Anterior cingulate cortex (tissue), 58 donors: ENCODE measurements at places on chromosomes 4 and X.
A peak's percentile ranks its signal among the peaks of the same experiment; 100 is the strongest.

GRCh38 chr4:7058792-7059191 lies 9.1 kb downstream of the GRPEL1 start:
- no peak for DNase-seq

DNA sequence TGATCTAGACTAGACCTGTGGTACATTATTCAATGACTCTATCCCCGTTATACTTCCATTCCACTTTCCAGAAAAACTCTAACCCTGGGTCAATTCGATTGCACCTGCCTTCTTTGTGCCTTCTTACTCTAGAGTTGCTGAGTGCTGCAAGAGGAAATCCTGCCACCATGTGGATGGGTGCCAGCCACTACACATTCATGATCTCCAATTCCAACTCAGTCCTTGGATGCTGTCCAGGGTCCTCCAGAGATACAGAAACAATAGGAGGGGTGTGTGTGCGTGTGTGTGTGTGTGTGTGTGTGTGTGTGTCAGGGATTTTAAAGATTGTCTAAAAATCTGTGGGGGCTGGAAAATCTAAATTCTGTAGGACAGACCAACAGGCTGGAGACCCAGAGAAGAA lies 42.9 kb upstream of the INTS6L start:
- DNase-seq = peak; percentile 0

DNA sequence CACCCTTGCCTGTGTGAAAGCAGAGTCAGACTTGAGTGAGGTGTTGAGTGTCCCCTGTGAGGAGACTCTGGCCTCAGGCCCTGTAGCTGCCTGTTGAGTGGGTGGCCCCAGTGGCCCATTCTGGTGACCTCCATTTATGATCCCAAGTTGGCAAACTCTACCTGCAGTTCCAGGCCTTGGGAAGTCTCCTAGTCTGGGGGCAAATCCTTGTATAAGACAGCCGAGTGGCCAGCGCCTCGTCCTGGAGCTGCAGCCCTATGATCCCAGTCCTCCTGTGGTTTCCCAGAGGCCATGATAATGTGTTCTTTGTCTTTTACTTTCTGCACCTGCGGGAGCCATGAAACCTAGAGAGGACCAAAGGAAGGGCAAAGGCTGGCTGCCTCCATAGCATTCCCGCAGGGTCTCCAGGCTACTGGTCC lies 58.7 kb downstream of the NBDY start:
- no peak for DNase-seq

DNA sequence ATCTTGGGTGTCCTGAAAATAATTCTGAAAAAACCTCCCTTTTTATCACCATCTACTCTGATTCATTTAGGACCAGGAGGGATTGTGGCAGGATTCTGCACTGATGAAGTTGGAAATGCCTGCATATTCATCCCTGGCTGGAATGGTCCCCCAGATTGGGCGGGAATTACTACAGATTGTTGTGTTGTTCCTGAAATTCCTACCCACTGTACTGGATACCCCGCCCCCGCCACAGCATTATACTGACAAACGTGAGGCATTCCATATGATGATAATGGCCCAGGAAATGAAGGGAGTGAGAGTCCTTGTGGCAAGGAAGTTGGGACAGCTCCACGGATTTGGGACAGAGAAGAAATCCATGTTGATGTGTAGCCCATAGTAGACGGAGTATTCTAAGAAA lies 15.2 kb upstream of the FAM120C start:
- DNase-seq = no peak

DNA sequence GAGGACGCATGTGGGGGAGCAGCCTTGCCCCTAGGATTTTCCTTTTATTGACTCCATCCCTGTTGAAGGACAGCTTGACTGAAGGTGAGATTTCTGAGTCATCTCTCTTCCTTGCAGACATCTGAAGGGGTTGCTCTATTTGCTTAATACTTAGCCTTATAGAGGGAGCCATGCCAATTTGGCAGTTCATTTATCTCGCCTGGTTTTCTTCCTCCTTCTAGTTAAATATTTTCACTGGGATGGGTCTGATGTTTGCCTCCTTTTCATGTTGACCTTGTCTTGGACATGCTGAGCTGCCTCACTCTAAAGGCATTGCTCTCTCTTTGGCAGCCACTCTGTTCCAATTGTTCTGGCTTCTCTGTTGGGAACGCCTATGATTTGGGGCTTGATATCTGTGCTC lies 151.0 kb upstream of the PSAPL1 start:
- no peak for DNase-seq

DNA sequence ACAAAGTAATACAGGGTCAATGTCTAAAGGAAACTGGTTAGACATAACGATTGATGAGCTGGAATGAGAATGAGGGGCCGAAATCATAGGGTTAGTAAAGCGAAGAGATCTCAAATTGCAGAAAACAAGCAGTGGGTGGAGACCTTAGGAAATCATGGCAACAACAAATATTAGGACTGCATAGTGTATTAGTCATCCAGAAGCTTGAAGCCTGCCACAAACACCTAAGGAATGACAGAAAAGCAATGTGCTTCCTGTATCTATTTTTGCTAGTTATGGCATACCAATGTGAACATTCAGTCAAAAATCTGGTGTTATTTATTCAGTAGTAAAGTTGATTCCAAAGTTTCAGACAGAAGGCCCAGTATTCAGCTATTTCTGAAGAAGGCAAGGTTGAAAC lies 410.9 kb upstream of the CT83 start:
- DNase-seq = no peak

DNA sequence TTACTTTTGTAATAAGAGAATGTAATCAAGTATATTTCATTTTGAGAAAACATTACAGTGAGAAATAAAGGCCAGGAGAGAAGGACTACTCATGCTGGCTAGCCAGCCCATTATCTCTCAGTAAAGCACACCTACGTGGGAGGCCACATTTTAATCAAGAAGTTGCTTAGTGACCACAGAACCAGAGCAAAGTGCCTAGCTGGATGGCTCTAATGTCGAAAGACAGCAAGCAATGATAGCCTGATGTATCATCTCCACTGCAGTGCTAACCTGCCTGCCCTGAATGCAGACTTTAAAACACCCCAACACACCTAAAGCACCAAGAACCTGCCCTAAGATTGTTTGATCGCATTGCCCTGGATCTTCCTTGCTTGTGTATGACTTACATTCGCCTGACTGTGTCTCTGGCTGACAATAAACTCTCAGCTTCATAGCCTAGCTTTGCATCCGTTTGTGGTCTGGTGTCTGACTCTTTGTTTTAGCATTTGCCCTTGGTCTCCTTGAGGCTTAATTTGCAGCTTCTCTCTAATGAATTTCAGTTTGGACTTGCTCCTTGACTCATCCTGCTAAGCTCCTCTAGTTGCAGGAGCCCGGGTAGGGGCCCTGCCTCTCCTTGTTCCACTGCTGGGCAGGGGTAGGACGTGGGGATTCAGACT lies 31.4 kb upstream of the SOWAHD start:
- DNase-seq = no peak

GRCh38 chrX:140180585-140180984 lies 215.3 kb upstream of the CXorf66 start:
- no peak for DNase-seq

- DNase-seq = no peak
Measured at GRCh38 chrX:77930581-77930980, 20.1 kb downstream of the ATP7A start.

DNA sequence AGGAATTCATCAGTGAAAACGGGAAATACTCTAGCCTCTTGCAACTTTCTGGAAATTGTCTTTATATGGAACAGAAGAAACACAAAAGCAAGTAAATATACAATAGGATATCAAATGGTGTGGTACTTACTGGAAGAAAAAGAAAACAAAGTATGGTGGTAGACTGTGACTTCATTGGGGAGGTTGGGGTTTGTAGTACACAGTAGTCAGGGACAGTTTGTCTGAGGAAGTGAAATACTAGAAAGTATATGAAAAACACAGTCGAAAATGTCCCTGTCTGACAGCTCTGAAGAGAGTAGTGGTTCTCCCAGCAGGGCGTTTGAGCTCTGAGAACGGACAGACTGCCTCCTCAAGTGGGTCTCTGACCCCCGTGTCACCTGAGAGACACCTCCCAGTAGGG lies 390.0 kb upstream of the NWD2 start:
- DNase-seq = no peak

DNA sequence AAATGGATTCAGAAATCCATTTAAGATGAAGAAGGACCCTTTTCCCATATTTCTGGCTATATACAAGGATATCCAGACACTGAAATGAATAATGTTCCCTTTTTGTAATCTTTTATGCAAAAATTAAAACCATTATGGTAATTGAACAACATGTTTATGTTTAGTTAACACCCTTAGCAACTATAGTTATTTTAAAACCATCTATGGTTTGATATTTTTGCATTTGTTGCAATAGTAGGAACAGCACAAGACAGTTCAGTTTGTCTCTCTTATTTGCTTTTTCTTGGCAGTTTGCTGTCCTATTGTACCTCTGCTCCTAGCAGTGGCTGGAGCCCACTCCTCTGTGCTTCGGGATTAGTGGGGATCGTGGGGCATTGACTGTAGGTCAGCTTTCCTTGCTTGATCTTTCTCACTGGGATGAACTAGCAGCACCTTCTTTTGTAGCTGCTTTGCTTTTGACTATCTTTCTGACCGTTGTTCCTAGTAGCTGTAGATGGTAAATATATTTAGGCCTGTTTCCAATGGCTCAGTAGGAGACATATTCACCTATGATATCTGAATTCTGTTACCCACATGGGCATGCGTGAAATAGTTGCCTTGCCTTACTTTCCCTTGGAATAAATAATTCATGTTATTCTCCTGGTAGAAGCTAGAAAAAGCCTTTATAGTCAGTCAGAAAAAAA lies 12.8 kb downstream of the HTT start:
- no peak for DNase-seq

DNA sequence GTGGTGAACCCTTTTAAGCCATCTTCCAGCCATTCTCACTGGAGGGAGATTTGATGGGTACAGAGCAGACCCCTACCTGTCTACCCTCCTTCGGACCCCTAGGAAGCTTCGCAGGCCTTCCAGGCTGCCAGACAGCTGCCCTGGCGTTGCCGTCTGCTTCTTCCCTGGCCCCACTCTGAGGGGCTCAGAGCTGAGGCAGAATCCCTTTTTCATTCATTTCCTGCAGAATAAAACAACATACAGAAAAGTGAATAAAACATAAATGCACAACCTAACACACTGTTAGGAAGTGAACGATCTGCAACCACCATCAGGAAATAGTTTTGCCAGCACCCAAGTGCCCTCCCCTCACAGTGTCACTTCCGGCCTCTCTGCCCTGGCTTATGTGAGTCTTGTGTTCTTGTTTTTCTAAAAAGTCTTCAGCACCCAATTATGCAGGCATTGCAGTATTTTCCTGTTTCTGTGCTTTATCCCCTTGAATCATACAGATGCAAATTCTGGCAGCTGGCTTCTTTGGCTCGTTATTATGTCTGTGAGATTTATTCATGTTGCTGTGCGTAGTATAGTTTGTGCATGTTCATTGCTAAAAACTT lies 5.6 kb upstream of the ADD1 start:
- DNase-seq = no peak

GRCh38 chr4:113677325-113677724 lies 84.2 kb downstream of the CAMK2D start:
- no peak for DNase-seq

DNA sequence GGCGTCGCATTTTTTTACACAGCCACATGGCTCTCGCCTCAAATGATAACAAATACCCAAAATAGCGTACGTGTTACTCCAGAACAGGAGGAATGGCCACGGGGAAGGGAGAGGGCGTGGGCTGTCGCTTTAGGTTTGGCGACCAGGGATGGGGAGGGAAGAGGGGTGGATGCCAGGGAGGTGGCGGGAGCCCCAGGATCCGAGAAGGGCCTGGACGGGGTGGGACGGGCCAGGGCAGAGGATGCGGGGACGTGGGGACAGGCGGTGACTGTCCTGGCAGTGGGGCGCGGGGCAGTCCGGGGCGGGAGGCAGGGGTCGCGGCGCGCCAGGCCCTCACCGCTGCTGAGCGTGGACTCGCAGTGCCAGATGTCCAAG lies 631 bp downstream of the TMEM47 start:
- no peak for DNase-seq

DNA sequence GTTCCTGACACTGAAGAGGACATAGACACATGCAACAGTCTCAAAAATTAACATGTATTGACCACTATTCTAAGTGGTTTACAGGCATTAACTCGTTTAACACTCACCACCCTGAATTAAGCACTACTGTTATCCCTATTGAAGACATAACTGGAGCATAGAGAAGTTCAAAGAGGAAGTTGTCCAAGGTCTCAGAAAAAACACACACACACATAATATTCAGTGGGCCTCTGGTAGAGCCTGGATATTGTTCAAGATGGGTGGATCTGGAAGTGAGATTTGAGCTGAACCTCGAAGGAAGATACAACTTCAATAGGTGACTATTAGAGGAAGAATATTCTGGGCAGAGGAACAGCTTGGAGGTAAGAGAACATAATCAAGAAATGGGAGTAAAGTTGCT lies 334.9 kb downstream of the HNRNPD start:
- no peak for DNase-seq

GRCh38 chr4:150699599-150699998 lies 117.6 kb downstream of the MAB21L2 start:
- DNase-seq = no peak

GRCh38 chrX:53798281-53798680 lies 111.8 kb upstream of the HUWE1 start:
- no peak for DNase-seq

- no peak for DNase-seq
Measured at GRCh38 chrX:133402830-133403625, 12.3 kb downstream of the GPC4 start.

DNA sequence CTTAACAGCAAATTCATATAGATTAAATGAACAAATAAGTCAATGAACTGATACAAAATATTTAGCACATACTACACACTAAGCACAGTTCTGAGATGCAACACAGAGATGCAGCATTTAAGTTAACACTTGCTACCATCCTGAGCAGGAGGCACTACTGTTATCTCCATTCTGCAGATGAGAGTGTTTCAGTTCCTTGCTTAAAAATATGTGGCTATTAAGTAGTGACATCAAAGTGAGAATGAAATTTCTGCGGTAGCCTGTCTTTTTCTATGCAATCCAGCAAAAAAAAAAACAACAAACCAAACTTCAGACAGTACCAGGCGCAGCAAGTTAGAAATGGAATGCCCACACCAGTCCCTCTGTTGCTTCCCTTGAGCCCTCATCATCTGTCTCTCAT lies 90.8 kb downstream of the SHISA3 start:
- no peak for DNase-seq

GRCh38 chrX:108028854-108029253 lies 16.0 kb upstream of the VSIG1 start:
- DNase-seq = no peak

GRCh38 chrX:39753293-39753996 lies 344.3 kb downstream of the BCOR start:
- DNase-seq = no peak

GRCh38 chr4:2416564-2417225 lies 1.8 kb downstream of the ZFYVE28 start:
- DNase-seq = no peak

DNA sequence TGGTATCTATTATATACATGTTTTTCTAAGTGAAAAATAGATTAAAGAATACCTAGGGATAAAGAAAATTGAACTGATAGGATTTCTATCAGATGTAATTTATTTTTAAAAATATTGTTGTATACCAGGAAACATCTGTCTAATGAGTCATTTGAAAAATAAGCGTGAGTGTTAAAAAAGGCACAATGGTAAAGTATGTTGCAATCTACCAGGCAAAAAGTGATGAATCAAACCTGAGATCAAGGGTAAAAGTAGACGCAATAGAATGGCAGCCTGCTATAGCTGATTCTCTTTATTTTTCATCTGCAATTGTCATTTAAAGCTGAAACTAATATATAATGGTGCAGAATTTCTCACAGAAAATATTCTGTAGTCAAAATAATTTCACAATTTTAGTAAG lies 1119.6 kb downstream of the PCDH18 start:
- no peak for DNase-seq

- DNase-seq = no peak
Measured at GRCh38 chrX:67094061-67094460, 449.8 kb upstream of the AR start.

GRCh38 chr4:212438-213188 lies 88.3 kb downstream of the ZNF718 start:
- DNase-seq = peak; percentile 84
